Cerebellar nuclear complex (tissue), 1 donor: ENCODE measurements at places on chromosomes 4 and X.

- no peak for DNase-seq
Observed at GRCh38 chr4:72109959-72110497, 78.2 kb downstream of the NPFFR2 start.

DNA sequence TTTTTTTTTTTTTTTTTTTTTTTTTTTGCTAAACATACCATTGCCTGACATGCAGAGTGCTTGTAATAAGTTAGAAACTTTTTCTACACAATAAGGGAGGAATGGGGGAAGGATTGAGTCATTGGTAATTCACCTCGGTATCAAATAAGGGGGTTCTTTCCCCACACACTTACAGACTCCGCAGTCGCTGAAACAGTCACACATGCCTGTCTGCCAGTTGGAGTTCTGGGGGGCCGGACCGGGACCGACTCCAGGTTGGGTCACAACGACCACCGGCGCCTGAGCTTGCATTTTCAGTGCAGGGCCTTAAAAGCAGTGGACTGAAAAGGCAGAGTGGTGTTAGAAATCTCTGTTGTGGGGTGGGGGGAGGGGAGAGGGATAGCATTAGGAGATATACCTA is 6.9 kb downstream of the PLAC8 start:
- no peak for DNase-seq

DNA sequence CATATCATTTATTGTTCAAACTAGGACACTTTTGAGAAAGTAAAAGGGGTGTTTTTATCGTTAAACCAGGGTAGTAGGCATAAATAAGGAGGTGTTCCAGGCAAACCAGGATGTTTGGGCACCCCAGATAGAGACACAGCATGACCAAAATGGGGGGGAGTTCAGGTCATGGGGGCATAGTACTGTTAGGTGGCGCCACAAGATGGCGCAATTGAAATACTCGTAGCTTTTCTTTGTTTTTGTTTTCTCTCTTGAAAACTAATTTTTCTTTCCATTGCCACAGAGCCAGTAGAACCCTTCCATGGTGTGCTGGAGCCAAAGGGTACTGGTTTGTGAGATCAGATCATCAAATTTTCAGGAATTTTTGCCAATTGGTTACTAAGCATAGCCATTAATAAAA is 283.4 kb downstream of the BCOR start:
- no peak for DNase-seq

DNA sequence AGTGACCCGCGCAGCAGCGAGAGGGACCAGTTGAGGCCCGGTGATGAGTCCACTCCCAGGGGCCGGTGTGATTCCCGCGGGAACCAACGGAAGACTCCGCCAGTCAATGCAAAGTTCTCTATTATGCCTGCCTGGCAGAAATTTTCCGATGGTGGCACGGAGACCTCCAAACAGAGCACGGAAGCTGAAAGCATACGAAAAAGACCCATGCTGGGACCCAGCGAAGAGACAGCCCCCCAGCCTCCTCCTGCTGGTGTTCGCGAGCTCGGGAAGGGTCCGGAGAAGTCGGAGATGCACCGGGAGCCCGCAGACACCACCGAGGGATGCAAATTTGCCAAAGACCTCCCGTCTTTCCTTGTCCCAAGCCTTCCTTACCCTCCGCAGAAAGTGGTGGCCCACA is 71.7 kb downstream of the AASDH start:
- DNase-seq, result no peak

DNA sequence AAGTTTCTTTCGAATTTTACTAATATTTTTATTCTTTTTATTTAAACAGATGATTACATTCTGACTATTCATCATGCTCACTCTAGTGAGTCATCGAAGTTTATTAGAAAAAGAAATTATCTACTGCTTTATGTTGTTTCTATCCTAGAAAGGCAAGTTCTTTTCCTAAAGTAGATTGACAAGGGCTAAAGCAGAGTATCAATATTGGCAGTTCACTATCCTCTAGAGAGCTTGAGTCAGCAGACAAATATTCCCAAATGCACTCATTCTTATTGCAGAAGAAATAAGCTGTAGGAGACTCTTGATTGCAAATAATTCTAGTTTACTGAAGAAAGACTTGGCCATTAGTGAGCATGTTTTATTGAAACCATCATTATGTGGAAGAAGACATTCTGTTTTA is 911.8 kb downstream of the CENPC start:
- DNase-seq, result no peak

GRCh38 chrX:15146515-15146914 is 123.4 kb downstream of the ASB9 start:
- DNase-seq, result no peak

DNA sequence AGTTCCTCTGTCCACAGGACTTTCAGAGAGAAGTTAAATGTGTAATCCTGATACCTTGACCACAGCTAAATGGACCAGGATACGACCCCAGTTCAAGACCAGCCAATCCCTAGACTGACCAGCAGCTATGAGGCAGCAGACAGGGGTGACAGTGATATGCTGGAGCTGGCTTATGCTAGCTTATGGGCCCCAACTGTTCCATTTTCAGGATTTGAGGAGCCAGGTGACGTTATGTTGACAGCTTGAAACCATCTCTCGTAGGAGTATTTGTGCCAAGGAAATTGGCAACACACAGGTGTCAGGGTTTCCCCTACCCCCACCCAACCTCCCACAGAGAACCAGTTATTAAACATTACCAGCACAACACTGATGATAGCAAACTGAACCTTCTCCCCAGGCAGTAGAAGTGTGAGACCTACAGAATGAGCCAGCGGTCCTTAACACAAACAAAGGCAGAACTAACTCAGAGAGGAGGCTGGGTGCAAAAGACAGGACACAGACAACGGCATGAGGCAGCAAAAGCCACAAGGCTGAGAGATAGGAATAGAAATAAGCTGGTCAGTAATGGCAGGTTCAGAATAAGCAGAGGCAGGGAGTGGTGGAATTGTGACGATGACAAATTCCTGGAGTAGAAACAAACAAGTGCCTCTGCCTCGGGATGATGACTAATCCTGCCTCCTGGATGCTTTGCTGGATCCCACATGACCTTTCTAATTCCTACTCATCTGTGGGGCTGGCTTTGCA is 85.6 kb upstream of the CPEB2 start:
- no peak for DNase-seq

GRCh38 chr4:67871867-67872266 is 11.9 kb downstream of the TMPRSS11D start:
- DNase-seq, result no peak

GRCh38 chr4:120568731-120569130 is 353.8 kb downstream of the PRDM5 start:
- no peak for DNase-seq

- DNase-seq, result no peak
Observed at GRCh38 chr4:140726776-140727500, 29.2 kb downstream of the TBC1D9 start.

GRCh38 chr4:155667222-155667567 is 547 bp downstream of the GUCY1A1 start:
- no peak for DNase-seq

DNA sequence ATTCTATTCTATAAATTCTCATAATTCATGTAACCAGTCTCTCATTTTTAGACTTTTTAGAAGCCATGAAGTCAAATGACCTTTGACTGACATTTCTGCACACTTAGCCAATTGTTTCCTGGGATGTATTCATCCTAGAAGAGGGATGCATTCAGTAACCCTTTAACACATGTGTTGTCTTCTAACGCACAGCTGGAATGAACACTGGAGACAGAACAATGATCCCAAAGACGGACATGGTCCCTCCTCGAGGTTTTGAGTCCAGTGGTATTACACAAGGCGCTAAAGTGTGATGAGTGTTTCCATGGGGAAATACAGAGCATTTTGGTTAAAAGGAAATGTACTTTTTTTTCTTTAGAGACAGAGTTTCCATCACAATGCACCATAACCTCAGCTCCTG is 39.8 kb upstream of the CLDN24 start:
- DNase-seq, result no peak

GRCh38 chrX:80879143-80879542 is 69.5 kb upstream of the BRWD3 start:
- DNase-seq, result peak; percentile 1

GRCh38 chrX:38798956-38799355 is 2.3 kb upstream of the MID1IP1 start:
- DNase-seq, result no peak

DNA sequence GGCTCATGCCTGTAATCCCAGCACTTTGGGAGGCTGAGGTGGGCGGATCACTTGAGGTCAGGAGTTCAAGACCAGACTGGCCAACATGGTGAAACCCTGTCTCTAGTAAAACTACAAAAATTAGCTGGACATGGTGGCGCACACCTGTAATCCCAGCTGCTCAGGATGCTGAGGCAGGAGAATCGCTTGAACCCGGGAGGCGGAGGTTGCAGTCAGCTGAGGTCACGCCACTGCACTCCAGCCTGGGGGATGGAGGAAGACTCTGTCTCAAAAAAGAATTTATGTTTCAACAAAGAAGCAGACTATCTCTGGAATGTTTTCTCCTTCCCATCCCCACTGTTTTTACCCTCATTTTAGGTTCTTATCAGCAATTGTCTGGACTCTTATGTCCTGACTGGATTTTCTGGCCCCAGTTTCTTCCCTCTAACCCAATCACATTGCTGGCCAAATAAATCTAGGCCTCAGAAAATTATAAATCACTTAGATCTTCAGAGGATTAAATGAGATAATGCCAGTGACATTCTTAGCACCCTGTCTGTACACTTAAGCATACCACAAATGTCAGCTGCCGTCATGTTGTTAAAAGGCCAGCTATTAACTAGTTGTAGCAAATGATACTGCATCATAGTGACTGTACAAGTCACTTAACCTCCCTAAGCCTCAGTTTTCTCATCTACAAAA is 44.9 kb upstream of the PRSS48 start:
- DNase-seq, result no peak

DNA sequence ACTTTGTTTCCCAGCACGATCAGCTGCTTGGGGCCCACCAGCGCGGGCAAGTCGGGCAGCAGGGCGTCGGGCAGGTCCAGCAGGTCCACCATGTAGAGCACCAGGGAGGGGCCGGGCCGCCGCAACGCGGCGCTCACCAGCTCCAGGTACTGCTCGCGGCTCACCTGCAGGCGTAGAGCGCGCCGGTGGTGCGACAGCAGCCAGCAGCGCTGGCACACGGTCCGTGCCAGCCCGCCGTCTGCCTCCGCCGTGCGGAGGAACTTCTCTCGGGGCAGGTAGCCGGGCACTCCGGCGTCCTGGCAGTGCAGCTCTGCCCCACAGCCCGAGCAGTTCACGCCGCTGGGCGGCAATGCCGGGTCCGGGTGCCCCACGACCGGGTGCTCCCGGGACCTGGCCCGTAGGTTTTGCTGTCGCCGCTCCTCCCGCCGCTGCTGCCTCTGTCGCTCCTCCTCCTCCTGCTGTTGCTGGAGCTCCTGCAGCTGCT is 527 bp downstream of the NOA1 start:
- no peak for DNase-seq

- no peak for DNase-seq
Observed at GRCh38 chr4:40363945-40364344, 28.8 kb downstream of the CHRNA9 start.

DNA sequence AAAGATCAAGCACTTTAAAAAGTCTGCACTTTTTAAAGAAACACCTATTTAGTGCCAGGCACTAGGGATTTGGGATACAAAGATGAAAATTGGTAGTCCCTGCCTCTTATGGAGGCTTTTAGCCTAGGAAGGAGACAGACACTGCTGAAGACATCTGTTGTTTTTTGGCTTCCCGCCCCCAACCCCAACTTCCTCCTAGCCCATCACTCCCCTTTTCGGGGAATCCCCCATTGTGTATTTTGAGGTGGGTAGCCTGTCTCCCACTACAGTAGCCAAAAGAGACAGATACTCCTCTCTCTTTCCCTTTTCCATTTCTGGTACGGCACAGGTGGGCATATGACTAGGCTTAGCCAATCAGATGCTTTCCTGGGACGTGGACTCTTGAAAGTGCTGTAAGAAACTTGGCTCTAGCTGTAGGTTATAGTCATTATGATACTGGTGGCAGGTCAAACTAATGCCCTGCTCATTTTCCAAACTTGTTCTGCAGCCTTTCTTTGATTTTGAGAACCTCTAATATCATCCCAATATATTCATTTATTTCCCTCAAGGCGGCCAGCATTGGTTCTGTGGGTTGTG is 194.6 kb upstream of the RBPJ start:
- DNase-seq, result no peak

DNA sequence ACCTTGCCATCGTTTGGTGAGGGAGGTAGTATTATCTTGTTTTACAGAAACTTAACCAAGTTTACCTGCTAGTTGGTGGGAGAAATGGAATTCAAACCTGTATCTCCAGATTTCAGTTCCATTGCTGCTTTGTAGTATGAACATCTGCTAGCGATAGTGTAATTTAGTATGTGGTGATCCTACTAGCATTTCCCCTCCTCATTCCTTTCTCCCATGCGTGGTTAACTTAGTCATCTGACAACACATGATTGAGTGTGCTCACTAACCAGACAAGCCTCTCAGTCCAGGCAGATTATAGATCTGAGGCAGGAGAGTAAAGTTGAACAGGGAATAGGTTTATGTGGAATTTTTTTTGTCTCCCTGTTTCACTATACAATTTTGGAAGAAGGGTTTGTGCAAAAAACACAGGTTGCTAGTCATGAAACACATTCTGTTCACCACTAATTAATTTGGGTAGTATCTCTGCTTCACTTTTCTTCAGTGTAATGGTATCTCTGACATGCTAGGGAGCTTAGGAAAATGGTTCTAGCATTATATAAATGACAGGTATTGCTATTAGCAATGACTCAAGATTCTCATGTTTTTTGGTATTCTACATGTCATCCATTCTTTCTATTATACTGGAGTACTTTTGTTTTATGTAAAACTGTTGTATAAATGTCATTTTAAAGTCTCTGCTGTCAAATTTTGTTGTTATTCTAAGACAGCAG is 21.7 kb downstream of the RBPJ start:
- no peak for DNase-seq

GRCh38 chr4:81214881-81215868 is at the start of gene PRKG2:
Gene PRKG2, minus strand, starts transcription at chr4:81215222. Its CDS starts 10,175 bp downstream, at chr4:81205047.
- no peak for DNase-seq

GRCh38 chr4:186027405-186027804 is 41.6 kb upstream of the TLR3 start:
- no peak for DNase-seq

DNA sequence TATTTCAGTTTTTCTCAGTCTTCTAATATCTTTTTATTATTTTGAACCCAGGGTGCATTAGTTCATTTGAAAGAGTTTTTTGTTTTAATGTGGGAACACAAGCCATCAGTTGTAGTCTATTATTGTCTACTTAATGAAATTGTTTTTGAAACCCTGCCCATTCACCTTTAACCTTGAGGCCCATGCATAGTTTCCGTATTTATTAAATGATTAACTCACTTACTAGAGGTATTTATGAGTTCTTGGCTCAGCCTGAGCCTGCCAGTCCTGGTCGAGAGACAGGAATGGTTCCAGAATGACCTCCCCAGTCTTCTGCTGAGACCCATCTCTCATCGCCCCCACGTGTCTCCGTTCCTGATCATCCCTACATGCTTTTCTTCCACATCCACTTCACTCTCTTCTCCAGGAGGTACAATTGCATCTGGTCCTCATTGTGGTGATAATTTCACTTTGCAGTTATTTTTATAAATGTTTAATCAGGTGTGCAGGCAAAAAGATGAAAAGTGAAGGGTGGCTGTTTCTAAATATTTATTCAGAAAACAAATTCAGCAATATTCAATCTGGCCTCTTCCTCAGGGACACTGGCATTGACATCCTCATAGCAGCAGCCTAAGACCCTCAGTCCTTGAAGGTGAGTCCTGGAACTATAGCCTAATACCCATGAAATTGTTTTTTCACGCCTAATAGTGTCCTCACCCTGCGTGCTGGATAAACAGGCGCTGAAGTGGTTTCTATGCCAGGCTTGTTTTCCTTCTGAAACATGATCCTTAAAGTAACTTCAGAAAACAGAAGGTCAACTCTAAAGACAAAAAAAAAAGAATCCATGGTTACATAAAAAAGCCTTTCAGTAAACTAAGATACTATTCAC is 112.8 kb downstream of the KDR start:
- DNase-seq, result no peak

GRCh38 chrX:39427906-39428305 is 626.6 kb downstream of the MID1IP1 start:
- DNase-seq, result no peak
